ENCODE measurements at places on chromosomes 7 and 10. TPM values are rescaled to one million over a fixed set of nuclear protein-coding genes. Genes with fewer than 3 reads are reported as not detected.

Gene SEMA3A
- total RNA-seq, result 0.58 TPM

Gene H2BK1
- not detected for total RNA-seq

Gene TUBB8
- not detected for total RNA-seq

Gene SLC18A3
- not detected for total RNA-seq

Gene ACTL6B
- not detected for total RNA-seq
